ENCODE measurements at places on chromosomes 16 and 17. TPM values are rescaled to one million over a fixed set of nuclear protein-coding genes. Genes with fewer than 3 reads are reported as not detected.

DNA sequence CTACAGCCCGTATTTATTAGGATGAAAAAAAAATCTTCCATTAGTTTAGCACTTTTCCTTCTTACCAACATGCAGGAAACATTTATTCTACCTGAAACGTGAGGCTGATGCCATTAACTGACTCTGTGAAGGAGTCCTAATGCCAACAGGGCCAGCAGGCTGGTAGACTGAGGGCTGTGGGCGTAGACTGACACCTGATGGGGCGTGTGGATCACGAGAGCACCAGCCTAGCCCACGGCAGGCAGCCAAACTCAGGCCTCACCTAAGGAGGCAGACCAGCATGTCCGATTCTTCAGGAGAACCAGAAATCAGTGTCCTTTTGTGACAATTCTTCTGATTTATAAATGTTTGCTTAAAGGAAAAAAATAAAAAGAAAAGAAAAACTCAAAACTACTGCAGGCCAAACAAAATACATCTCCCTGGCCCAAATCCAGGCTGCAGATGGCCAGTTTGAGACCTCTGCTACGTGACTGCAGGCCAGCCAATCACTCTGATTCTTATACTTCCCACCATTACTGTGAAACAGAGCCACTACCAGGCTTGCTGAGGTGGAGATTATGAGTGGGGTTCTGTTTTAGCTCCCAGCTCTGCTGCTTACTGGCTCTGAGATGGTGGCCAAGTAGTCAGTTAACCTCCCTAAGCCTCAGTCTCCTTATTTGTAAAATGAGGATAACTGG lies 66.5 kb downstream of the GNAO1 start:
- no peak for DNase-seq

DNA sequence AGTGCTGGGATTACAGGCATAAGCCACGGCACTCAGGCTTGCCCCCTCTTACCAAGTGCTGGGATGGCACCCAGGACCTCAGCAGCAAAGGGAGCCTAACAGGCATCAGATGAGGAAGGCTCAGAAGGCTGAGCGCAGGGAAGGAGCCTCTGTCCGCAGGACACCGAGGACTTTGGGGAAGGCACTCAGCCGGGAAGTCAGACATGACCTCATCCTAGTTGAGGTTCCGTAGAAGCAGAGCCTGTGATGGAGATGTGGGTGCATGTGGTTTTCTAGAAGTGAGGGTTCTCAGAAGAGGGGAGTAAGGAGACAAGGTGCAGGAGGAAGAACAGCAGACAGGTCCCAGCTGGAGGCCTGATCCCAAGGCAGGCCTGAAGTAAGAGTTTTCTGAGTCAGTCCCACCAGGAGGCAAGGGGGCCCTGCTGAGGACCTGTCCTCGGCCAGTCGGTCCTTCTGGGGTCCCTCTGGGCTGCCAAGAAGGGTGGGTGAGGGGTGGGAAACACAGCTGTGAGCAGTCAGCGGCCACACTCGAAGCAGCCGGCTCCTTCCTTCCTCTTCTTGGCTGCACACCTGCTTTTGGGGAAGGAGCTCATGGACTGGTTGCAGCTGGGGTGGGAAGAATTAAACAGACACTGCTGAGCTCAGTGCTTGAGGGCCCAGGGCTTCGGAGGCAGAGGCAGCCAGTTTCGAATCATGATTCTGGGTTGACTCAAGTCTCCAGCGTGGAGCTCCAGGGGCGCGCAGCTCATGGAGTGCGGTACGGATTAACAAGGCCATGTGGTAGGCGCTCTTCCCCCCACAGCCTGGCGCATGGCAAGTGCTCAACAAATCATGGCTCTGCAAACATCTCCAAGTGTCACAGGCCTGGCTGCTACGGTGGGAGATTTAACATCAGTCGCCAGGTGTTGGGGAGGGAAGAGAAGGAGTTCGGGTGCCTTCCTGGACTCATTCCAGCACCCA lies 38.9 kb upstream of the SNN start:
- DNase-seq, result peak; percentile 71

DNA sequence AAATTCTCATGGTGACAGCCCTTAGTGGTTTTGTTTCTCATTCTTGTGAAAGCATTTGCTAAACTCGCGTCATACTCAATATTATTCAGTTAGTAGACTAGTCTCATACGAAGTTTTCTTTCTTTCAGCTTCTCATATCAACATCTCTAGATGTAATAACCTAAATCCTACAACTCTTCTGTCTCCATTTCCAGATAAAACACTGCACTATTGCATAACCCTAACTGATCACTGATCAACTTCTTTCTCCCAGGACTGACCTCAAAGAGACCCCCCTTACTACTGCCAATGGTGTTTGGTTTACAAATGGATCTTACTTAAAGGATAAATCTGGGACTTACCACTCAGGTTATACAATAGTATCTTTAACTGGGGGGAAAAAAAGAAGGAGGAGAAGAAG lies 36.3 kb upstream of the TEKT1 start:
- DNase-seq, result no peak

DNA sequence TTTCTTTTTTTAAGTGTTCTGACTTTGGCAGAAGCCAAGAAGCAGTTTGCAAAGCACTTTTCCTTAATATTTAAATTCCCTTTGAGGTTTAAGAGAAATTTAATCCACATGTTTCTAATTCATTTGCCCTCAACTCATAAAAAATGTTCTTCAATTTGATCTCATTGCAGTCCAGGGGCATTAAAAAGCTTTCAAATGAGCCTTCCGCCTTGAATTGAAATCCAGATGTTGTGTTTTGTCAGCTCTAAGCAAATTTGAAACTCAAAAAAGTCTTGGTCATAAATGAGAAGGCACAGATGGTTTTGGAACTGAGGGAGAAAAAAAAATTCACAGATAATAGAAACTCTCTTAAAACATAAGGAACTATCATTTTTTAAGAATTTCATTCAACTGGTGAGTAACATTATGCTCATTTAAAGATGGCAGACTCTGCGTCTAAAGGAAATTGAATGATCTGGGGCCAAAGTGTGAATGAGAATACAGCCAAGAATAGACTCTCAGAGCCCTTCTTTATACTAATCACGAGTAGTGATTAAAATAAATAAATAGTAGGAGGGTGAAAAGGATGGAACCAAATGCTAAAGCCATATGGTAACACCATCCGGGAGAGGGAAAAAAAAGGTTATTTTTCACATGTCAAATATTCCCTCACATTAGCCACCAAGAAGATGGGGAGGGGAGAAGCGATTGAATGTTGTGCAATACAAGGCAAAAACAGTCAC lies 1304.7 kb downstream of the CDH8 start:
- DNase-seq, result peak; percentile 7

- DNase-seq, result no peak
Observed at GRCh38 chr17:34485999-34486398, 93.4 kb upstream of the TMEM132E start.

The PRRT2 gene
- 2.1 TPM for total RNA-seq

Measured in fibroblast of lung (primary cell).